Neuronal stem cell (in vitro differentiated cells): ENCODE measurements at places on chromosomes 2 and 18.

GRCh38 chr18:75104483-75104882 is 104.5 kb downstream of the PTGR3 start:
- DNase-seq, result no peak

GRCh38 chr2:181036848-181037603 is 56.6 kb downstream of the UBE2E3 start:
- DNase-seq, result no peak

DNA sequence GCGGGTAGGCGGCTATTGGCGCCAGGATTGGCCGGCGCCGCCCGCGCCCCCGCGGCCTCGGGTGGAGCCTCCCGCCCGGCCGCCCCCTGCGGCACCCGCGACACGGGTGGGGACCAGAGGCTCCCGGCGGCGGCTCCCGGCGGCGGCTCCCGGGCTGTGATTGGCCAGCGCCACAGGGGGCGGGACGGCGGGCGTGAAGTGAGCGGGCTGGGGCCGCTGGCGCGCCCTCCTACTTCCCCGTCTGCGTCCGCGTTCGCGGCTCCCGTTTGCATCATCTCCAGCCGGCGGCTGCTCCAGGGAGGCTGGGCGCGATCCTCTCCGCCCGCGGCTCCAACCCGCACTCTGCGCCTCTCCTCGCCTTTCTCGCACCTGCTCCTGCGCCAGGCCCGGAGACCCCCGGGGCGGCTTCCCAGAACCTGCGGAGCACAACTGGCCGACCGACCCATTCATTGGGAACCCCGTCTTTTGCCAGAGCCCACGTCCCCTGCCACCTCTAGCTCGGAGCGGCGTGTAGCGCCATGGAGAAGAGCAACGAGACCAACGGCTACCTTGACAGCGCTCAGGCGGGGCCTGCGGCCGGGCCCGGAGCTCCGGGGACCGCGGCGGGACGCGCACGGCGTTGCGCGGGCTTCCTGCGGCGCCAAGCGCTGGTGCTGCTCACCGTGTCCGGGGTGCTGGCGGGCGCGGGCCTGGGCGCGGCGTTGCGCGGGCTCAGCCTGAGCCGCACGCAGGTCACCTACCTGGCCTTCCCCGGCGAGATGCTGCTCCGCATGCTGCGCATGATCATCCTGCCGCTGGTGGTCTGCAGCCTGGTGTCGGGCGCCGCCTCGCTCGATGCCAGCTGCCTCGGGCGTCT is at the start of gene SLC1A4:
Gene SLC1A4, plus strand, starts transcription at position 274 of the 856 bp plus-strand sequence. Its CDS starts 245 bp downstream, at position 519.
- DNase-seq, result no peak

DNA sequence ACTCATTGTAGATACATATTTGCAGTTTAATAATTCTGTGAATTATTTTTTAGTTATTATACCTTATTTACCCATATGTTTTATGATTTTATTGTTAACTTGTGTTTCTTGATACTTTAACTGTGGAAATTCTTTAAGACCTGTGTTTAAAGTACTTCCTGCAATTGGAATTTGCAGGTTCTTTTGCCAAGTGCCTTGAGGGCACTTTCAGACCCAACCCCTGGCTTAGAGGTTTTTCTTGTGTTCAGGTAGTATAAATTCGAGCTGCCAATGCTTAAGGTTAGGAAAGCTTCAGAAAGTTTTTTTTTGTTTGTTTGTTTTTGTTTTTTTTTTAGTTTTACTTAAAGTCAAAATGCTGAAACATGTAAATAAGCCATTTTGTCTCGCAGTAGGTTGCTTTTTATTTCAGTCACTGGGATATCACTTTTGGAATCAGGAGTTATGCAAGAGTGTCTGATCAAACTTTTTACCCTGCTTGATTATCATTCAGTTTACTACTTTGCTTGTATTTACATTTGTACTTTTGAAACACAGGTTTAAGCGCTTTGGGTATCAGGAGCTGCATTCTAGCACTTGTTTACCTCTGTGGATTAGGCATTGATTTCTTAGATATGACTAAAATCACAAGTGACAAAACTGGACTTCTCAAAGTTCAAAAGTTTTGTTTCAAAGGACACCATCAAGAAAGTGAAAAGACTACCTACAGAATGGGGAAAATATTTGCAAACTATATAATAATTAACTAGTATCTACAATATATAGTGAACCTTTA is 31.8 kb downstream of the TDRD15 start:
- no peak for DNase-seq

DNA sequence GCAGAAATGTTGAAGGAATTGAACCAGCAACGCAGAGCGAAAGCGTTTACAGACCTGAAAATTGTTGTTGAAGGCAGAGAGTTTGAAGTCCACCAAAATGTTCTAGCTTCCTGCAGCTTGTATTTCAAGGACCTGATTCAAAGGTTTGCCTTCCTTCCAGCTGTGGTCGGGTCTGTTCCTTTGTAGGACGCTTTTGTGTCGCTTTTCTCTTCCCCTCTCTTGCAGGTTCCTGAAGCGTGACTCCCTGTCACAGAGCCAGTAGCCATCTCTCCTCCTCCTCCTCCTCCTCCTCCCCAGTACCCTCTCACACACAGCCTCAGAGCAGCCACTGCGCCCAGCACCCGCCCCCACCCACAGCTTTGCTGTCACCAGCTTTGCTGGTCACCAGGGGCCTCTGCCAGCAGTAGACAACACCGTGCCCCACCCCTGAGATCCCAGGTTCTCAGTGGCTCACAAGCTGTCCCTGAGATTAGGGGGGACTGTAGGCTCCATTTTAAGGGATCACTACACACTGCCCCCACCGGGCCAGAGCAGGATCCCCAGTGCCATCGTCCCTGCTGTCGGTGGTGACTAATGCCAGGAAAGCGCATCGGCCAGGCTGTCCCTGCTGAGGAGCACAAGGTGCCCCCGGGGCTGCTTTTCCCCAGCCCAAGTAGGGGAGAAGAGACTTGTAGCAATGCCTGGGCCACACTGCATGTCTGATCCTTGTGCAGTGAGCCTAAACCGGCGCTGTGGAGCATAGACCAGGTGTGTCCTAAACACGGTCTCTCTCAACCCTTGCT is 242.3 kb downstream of the ATAD2B start:
- DNase-seq, result no peak

GRCh38 chr2:172131713-172132555 is 29.2 kb upstream of the DLX2 start:
- peak; percentile 55 for DNase-seq

- no peak for DNase-seq
Observed at GRCh38 chr18:62312851-62313250, 12.3 kb upstream of the TNFRSF11A start.

DNA sequence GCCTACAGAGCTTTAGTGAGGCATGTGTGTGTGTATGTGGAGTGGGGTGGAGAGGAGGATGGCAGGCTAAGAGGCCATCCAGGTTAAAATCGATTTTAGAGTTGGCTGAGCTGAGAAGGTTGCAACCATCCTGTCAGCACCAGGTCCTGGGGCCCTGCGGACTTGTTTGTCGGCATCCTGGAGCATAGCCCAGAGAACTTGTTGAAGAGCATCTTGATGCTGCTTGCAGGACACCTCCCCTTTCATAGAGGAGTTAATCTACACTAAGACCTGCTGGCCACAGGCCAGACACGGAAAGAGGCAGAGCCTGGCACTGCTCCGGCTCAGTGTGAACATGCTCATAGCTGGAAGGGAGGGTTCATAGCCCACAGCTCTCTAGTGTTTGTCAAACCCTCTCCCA is 72.1 kb upstream of the RGPD5 start:
- DNase-seq, result no peak

DNA sequence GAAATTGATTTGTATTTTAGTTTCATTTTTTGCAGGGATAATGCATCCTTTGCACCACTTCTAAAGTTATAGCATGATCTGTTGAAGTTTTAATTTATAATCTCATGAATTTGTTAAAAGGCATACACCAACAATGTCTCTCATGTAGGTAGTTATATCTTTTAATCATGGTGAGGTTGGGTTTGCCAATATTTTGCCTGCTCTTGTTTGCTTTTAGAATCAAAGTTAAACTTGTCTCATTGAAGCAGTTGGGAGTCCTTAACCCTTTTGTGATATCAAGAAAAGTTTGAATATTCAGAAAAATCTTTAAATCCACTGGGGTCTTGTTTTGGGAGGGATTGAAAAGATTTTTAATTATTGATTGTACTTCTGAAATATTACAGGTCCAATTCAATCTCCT is 31.7 kb downstream of the APLF start:
- no peak for DNase-seq

GRCh38 chr2:163551616-163552373 is 184.0 kb downstream of the FIGN start:
- DNase-seq, result no peak

DNA sequence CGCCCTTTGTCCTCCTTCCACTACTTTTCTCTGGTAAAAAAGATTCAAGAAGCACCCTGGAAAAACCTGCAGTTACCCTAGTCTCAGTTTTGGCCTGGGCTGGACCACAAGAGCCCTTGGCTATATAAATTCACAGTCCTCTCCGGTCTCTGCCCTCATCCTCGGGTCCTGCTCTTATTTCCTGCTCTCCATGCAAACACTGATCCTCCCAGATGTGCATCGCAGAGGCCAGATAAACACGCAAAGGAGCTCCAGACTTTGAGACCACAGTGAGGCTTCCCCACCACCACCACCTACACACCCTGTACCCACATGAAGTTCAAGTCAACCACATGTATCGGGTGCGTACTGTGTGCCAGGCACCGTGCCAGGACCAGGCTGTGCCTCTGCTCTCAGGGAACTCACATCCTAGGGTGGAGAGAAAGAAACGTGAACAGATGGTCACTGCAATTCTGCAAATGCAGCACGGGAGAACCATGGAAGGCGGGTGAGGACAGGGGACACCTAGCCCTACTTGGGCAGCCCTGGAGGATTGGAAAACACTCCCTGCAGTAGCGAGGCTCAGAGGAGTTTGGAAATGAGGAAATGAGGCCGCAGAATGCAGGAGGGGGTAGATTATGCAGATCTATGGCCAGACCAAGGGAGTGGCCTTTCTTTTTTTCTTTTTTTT is 7.4 kb downstream of the CTDSP1 start:
- DNase-seq, result no peak

- no peak for DNase-seq
Observed at GRCh38 chr2:151682459-151683003, 51.7 kb downstream of the NEB start.

- no peak for DNase-seq
Observed at GRCh38 chr18:42165922-42166513, 211.0 kb downstream of the PIK3C3 start.

GRCh38 chr18:45874491-45875184 is 49.2 kb downstream of the SIGLEC15 start:
- DNase-seq, result no peak

GRCh38 chr2:180016937-180017336 is 9.8 kb upstream of the CWC22 start:
- DNase-seq, result no peak

- no peak for DNase-seq
Observed at GRCh38 chr18:35469725-35470124, 28.0 kb downstream of the INO80C start.

GRCh38 chr2:27854229-27854862 is 35.8 kb downstream of the RBKS start:
- no peak for DNase-seq

DNA sequence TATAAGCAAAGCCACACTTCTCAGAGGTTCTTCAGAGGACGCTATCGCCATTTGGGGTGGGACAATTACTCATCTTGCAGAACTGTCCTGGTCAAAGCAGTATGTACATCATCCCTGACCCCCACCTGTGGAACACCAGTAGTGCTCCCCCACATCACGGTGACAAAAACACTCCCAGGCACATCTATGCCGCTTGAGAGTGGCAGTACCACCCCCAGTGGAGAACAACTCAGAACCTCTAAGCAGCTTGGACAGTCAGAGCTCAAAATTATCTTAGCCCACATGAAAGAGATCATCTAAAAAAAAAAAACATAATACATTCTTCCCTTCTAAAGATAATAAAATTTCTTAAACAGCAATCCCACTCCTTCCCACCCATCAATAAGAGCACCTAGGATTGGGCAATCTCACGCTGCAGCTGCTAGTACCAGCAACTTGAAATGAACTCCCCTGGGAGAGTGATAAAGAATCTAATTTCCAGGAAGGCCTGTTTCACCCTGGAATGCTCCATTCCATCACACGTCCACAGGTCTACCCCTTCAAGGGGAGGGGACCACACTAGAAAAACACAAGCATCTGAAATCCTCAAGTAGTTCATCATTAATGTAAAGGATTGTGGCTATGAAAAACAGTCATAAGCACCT is 31.7 kb downstream of the LRP2 start:
- DNase-seq, result no peak

GRCh38 chr2:158637357-158637756 is 157.8 kb upstream of the DAPL1 start:
- no peak for DNase-seq

DNA sequence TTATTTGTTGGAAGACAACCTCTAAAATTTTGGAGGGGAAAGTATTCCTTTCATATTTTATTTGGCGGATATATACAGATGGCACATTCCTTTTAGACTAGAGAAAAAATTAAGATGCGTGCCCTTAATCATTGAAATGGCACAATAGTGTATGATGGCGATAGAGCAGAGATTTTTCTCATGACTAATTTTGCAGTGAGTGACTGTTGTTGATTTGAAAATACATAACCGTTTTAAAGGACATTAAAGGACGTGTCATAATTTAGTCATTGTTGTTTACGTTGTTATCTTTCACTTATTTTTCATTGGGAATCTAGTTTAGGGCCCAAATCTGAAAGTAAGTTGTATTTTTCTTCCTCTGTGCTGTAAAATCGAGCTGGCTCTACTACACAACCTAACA is 61.7 kb downstream of the CERS6 start:
- no peak for DNase-seq

DNA sequence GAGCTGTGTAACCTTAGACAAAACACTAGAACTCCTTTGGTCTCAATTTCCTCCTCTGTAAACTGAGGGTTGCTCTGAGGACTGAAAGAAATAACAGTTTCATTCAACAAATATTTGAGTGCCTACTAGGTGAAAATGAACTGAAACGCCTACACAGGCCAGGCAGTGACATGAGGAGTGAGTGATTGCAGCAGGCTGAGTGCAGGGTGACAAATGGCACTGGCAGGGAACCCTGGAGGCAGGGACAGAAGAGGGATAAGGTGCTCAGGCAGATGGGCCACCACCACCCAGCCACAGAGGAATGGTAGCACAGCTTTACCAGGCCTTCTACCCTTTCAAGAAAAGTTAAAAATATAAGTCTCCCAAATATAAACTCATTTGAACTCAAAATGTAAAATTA is 11.5 kb upstream of the RNU4ATAC start:
- DNase-seq, result no peak

GRCh38 chr2:219538504-219538951 is 5.1 kb downstream of the CHPF start:
- no peak for DNase-seq

DNA sequence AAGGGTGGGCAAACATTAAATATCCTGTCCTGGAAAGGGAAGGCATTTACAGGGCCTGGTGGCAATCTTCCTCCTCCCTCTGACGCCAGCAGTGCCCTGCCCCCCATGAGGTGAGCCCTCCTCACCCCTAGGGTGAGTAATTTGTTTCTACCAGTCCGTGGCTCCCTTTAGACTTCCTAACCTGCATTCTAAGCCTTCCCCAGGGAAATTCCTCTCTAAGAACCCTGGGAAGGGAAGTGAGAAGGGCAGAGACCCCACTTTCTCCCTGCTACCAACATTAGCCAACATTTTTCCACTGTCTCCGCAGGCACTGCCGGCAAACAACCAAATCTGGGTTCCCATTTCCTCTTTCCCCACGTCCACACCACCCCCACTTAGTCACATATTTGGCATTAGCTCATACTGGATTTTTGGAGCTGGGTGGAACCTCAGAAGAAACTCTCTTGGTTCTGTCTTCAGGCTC is 69.3 kb downstream of the NRP2 start:
- no peak for DNase-seq
